ENCODE measurements at places on chromosomes 4 and X. TPM values are rescaled to one million over a fixed set of nuclear protein-coding genes. Genes with fewer than 3 reads are reported as not detected.

Gene KLKB1
- total RNA-seq: under 0.01 TPM

Gene F8A2
- total RNA-seq: not detected

Gene FHIP1A
- total RNA-seq: 0.18 TPM

Gene SEC24D
- total RNA-seq: 93.2 TPM

Gene TTC29
- not detected for total RNA-seq

Gene SOD3
- total RNA-seq: 0.28 TPM

Gene TBC1D14
- 48.9 TPM for total RNA-seq

Gene TCEAL2
- not detected for total RNA-seq

Gene GAB1
- 8.9 TPM for total RNA-seq

Gene SRP72
- 197 TPM for total RNA-seq

Gene MND1
- 3.3 TPM for total RNA-seq

Gene MAGEA8
- total RNA-seq: not detected

Gene XK
- total RNA-seq: under 0.01 TPM

Gene GCNA
- total RNA-seq: 0.90 TPM

Gene RHOXF1
- not detected for total RNA-seq

Gene IL2
- not detected for total RNA-seq

Gene UGT2B11
- total RNA-seq: not detected

Gene GPC4
- total RNA-seq: 0.54 TPM

Gene PDE5A
- 567 TPM for total RNA-seq

Gene GC
- total RNA-seq: not detected

Gene EIF2S3
- 419 TPM for total RNA-seq

Gene SPANXN3
- total RNA-seq: not detected

Gene FAT1
- 519 TPM for total RNA-seq

Gene HSFX3
- total RNA-seq: not detected

Measured in IMR-90 (cell line).